ENCODE measurements at places on chromosomes 5 and 9.

DNA sequence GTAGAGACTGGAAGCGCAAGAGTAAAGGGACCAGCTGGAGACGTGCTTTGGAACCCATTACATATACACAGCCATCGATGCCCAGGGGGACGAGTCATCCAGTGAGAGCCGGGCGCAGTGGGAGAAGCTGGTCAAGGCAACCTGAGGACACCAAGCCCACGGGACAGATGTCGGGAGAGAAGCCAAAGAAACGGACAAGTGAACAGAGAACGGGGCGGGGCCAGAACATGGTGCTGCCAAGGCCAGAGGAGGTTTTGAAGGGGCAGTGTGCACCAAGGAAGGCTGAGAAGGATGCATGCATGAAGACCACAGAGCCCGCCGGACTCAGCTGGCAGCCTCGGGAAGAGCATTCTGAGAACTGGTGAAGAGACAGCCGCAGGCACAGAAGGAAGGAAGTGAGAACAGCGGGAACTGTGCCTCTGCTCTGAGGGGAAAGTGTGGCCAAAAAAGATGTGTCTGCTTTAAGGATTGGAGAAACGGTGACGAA, 20.3 kb downstream of the CAMSAP1 start:
- no peak for DNase-seq

DNA sequence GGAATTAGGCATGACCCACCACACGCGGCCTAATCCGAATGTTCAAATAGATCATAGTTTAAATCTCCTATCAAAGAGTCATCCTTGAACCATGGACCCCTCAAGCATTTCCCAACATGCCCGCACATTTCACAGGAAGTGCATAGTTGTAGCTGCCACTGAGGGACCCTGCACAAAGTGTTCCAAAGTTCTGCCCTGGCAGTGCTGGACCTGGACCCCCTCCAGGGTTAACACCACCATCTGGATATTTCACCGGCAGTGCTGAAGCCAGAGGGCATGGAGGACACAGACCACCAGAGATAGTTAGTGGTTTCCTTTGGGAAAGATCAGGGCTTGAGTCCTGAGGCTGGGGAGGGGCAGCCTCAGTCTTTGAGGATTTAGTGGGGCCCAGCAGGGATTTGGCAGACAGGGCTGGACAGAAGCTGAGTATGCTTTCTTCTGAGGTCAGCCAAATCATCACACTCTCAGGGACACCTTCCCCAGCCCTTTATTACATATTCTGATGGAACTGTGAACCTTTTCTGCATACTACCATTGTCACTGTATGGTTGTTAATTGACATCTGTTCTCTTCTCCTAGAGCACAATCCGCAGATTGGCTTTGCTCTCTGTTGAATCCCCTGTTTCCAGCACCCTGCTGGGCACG, 143.6 kb upstream of the EFNA5 start:
- no peak for DNase-seq

DNA sequence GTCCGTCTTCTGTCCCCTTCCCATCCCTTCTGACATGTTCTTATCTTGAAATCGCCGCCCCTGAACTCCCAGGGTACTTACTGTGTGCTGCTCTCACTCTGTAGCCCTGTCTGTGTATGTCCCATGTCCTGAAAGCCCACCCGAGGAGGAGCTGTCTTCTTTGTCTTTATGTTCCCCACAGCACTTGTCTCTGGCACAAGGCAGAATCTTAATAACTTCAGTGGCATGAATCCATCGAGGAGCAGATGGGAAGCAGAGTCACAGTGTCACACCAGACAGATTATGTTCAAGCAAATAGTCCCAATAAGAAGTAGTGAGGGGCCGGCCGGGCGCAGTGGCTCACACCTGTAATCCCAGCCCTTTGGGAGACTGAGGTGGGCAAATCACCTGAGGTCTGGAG, 29.7 kb upstream of the LTC4S start:
- DNase-seq, result no peak

DNA sequence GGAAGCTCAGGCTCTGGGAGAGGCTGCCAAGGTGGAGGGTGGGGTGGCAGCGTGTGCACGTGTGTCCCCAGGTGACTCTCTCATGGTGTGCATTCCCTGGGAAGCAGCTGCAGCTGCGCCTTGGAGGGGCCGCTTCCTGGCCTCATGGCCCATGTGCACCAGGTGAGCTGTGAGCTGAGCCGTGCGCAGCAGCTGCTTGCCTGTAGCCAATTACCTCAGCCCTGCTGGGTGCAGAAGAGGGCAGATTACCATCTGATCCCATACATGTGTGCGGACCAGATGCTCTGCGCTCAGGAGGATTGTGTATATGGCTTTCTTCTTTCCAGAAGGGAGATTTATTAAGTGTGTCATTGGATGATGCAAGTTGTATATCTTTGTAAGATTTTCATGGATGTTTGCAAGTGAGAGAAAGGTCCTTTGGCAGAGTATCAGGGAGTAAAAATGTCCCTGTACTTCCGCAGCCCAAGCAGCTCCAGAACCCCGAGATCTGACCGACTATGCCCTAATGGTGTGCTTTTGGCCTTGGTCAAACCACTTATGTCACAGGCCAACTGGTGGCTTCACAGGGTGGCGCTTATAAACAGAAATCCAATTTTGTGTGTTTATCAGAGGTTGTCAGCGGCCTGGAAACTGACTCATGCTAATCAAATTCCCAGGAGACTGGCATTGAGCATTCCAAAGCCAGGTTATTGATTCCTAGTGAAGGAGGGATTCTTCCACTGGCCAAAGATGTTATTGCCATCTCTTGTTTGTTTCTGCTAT, 229.3 kb downstream of the GOLPH3 start:
- no peak for DNase-seq

GRCh38 chr5:129459777-129460671, at the start of gene ADAMTS19:
Gene ADAMTS19, plus strand, starts transcription at chr5:129460298. Its CDS starts 94 bp downstream, at chr5:129460392.
- no peak for DNase-seq

- DNase-seq, result no peak
Observed at GRCh38 chr5:98308231-98308630, 465.2 kb upstream of the RGMB start.

DNA sequence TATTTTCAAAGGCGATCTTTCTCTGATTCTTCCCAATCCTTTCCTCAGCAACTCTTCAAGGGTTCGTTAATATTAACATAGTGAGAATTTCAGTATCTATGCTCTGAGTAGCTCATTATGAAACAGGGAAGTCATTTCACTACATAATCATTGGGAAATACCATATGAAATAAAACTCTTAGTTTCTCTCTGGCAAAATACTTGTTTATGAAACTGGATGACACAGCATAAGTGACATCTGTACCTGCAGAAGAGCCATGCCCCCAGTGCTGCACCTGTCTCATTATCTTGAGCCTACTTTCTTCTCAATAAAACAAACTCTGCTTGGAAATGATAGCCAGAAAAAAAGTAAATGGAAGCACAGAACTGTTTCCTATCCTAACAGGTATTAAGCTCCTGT, 33.8 kb upstream of the OTULIN start:
- no peak for DNase-seq

DNA sequence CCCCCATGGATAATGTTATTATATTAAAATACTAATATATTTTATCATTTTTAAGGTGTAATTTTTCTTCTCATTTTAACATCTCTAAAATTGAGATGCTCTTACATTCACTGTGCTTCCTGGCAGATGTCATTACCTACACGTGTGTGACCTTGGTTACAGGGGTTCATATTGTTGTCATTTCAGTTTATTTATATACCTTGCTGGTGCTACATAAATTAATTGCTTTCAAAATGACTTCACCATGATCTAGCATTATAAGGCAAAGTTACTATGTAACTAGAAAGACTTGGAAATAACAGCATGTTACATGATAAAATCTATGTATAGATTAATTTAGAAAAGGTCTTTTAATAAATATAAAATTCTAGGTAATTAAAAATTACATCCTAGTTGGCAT, 60.9 kb downstream of the ARHGEF28 start:
- no peak for DNase-seq

GRCh38 chr5:93385655-93386054, 195.4 kb downstream of the NR2F1-AS1 start:
- no peak for DNase-seq

DNA sequence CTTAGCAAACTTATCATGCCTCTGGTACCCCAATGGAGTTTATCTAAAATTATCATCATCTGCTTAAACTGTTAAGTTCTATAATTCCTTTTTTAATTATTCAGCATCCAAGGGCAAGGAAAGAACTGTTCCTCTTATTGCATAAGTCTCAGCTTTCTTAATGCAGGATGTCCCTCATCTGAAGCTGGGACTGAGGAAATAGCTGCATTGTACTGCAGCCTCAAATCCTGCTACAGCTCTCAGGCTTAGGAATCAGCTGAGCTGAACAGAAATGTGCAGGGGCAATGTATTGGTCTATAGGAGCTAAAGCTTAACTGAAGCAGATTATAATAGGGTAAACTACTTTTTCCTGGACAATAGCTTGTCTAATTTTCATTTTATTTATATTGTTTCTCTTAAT, 48.0 kb downstream of the HAPLN1 start:
- no peak for DNase-seq

GRCh38 chr5:137010226-137010625, 488.9 kb downstream of the SPOCK1 start:
- DNase-seq, result no peak

- no peak for DNase-seq
Observed at GRCh38 chr5:14998491-14998890, 126.9 kb upstream of the ANKH start.

DNA sequence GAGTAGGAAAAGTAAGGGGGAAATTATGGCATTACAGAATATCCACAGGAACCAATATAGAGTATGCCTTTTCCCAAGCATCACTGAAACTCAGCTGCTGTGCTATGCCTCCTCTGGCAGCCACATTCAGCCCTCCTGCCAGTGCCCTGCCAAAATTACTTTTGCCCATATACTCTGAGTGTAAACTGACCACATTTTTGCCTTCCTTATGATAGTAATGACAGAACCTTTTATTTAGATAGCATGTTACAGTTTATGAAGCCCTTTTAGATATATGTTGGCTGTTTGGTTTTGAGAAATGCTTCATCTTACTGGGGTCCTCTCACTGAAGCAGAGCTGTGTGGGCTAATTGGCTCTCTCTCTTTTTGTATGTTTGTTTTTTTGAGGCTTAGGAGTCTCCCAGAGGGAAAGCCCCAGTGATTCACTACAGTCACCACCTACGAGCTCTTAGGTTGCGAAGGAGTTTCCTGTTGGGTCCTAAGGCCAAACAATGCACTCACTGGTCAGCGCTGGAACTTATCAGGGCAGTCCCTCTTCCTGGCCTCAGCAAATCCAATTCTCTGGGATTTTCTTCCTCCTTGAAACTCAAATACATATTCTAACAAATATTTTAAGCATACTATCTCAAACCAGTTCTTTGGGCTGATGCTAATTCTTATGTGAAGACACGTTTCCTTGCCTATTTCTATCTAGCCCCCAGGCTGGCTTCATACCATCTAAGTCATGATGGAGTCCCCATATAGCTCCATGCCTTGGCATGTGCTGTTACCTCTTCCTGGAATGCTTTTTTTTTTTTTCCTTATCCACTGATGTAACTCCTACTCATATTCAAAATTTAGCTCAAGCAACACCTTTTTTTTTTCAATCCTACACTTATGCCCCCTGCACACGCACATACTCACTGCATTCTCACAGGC, 3.7 kb downstream of the PHF24 start:
- no peak for DNase-seq

GRCh38 chr5:115325296-115325959, 29.0 kb upstream of the CCDC112 start:
- no peak for DNase-seq

GRCh38 chr9:129737479-129738274, 15.2 kb downstream of the PTGES start:
- DNase-seq, result peak; percentile 84

DNA sequence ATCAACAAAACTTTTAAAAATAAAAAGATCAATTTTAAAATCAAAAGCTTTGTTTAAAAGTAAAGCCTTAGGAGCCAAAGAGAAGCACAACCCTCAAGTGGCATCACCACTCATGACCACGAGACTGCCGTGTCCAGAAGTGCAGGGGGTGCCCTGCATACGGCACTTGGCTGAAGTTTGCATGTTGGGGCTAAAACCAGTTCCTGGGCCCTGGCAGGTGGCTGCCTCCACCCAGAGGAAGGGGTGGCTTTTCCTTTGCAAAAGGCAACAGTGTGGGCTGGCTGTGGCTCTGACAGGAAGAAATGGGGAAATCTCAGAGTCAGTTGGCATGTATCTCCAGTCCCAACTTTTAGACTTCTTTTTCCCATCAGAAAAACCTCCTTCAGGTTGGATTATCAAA, 15.3 kb downstream of the TRMO start:
- no peak for DNase-seq

DNA sequence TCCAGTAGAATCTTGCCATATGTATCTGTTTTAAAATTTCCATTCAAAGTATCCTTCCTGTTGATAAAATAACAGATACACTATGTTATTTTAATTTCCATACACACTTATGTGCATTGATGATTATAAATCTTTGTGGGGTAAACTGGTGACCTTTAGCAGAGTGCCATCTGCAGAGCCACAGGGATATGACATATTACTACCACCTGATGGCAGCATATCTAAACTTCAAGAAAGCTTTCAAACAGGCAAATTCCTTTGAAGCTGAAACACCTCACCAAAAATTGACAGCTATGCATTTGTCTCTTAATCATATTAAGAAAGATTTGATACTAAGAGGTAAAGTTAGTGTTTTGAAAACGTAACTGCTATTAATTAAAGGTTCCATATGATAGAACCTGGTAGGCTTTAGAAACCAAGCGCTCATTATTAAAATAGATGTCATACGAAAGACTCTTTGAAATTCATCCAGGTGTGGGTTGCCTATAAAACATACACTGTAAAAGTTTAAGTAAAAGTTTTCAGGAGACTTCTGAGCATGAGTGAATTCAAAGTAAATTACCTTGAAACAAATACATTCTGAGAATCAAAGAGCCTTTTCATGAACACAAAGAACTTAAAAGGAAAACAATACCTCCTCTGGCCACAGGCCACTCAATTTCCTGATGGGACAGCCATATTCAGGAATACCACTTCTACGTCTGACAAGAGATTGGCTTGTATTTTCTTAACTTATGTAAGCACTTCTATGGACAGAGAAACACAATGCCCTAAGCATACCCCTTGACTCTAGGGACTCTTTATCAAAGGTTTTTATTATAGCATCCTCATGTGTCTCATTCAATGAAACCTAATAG, 93.3 kb downstream of the KIAA0825 start:
- DNase-seq, result no peak

GRCh38 chr9:95515272-95516113, 1.3 kb downstream of the PTCH1 start:
- no peak for DNase-seq

- no peak for DNase-seq
Observed at GRCh38 chr5:95403996-95404395, 12.8 kb downstream of the FAM81B start.

DNA sequence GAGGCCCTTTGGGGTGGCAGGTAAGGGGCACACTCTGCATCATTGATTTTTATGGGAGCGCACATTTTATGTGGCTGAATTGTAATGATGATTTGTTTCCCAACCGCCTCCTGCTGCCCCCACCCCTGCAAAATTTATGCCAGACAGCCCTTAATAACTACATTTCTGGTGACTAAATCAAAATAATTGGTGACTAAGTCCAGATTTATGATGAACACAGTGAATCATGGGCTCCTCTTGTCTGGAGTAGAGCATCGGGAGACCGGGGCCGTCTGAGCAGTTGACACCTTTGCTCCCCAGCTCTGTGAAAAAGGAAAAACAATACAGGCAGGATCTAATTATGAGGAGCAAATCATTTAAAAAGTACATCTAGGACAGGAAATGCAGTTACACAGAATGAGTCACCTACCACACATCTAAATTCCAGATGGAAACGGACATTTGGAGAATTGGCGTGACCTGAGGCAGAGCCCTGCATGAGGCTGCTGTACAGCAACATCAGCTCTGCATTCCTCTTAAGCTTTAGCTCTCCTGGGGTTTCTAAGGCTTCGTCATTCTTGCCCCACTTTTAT, 58.9 kb downstream of the DOCK2 start:
- no peak for DNase-seq

GRCh38 chr5:161286066-161286655, 260.4 kb downstream of the GABRB2 start:
- no peak for DNase-seq

All from stimulated activated CD4-positive, alpha-beta T cell treated with anti-CD3 and anti-CD28 coated beads, Interleukin-1b, Interleukin-23, amount 100 ng/mL, for 1 hour (primary cell).